Sigmoid colon (tissue), 7 donors: ENCODE measurements at places on chromosomes 11 and 22. TPM values are rescaled to one million over a fixed set of nuclear protein-coding genes. Genes with fewer than 3 reads are reported as not detected.
A peak's percentile ranks its signal among the peaks of the same experiment; 100 is the strongest.

GRCh38 chr11:117481885-117482284, 154.2 kb downstream of the CEP164 start:
- no peak for DNase-seq

DNA sequence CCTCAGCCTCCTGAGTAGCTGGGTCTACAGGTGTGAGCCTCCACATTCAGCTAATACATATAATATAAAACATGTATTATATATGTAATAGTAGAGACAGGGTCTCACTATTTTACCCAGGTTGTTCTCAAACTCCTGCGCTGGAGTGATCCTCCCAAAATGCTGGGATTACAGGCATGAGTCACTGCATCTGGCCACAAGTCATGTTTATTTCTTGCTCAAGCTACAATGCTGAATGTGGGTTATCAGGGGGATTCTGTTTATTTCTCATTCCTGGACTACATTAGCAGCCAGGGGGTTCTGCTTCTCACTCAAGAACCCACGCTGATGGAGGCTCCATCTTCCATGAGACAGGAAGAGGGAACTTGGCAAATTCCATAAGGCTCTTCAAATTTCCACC, 24.8 kb downstream of the FOLR3 start:
- no peak for DNase-seq

DNA sequence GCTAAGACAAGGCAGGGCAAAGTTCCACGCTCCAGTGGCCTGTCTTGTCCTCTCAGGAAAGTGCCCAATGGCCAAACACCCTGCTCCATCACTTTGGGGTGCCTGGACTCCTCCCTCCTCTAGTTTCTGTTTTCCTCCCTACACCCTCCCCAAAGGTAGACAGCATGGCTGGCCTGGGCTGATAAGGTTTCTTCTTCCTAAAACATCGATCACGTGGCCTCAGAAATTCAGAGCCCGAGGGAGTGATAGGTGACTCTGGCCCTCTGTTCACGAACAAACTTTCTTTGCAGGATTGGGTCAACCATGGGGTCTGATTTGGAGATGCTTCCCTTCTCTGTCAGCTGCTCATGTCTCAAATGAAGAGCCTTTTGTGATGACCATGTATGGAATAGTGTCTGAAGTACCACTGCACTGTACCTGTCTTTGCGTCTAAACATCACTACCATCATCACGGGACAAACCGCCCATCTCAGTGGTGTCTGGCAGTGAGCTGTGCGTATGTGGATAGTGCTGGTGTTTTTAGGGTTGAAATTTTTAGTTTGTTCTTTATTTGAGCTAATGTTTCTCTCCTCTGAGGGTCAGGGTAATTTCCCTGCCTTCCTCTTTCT, 6.1 kb downstream of the MICAL2 start:
- DNase-seq: no peak

DNA sequence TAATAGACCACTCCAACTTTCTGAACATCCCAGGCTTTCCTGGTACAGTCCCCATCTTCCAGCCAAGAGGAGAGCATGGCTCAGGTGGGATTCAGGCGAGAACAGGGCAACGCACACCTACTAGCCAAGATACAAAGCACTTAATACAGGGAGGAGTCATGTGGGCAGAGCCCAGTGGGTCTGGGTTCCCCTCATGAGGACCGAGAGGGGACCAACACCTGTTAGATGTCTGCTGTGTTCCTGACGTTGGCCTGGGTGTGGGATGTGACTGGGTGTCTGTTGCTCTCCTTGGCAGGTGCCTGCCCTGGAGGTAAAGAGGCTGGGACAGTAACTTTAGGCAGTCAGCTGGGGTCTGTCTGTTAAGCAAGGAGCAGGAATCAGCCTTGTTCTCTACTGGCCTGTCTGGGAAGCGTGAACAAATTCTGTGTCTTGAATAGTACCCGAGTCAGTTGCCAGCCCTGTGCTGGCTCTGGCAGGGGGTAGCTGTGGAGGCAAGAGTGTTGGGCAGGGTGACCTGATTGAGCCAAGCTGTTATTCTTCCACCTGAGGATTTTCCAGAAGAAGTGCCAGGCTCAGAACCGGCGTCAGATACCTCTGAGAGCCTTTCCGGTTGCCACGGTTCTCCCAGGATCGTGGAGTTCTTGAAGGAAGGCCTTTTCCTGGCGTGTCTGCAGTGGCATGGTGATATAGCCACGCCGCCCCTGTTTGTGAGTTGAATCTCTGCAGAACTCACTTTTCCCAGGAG, 56.3 kb downstream of the BCR start:
- no peak for DNase-seq

DNA sequence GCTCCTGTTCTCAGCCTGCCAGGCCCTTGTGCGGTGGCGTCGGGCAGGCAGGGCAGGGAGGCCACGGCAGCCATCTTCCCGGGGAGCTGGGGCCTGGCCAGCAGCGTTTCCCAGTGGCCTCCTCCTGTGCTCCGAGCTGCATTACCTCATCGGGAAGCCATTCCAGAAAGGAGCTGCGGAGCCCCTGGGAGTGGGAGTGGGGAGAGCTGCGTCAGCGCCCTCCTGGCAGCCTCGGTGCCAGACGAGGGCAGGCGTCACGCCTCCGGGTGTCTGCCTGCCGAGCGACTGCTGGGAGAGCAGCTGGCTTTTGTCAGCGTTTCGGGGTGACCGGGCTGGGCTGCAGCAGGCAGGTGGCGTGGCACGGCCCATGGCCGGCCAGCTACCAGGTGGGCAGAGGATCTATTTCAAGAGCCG, 30.9 kb upstream of the WNT7B start:
- peak; percentile 96 for DNase-seq

DNA sequence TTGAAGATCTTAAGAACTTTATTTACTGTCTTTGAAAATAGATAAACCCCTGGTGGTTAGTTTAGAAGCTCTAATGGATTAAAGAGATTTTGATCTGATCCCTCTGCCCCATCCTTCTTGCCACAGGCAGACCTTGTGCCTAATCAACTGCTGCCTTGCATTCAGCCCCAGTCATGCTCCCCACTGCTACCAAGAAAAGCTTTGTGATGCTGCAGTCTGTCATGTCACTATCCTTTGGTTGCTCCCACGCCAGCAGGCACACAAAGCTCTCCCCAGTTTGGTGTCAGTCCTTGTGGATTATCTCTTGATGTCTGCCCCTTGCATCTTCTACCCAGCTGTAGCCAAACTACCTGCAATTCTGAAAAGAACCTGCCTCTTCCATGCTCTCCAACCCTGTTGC, 112.2 kb downstream of the MTNR1B start:
- no peak for DNase-seq

DNA sequence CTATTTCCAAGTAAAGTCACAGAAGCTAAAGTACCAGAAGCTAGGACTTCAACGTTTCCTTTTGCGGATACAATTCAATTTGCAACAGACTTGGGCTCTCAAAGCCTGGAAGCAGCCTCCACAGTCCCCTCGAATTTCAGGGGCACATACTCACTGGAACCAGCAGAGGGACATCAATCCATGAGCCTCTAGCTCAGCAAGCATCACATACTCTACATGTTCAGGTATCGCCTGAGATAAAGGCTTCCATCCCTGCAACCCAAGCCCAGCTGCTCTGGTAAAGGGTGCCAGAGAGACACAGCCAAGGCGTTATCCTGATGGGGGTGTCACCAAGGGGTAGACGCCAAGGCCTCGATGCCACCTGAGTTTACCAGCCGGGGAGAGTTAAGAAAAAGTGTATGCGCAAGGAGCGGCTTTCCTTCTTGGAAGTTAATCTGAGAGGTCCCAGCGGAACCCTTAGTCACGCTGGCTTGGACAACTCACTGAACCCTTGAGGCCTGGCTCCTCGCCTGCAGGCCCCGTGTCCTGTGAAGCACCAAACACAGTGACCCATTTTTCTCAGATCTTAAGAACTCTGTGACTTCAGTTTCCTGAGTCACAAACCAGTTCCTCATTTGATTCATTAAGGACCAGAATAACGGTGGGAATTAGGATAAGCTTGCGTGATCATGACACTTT, 13.0 kb downstream of the LTO1 start:
- DNase-seq: no peak

GRCh38 chr11:76796511-76797198, 13.5 kb downstream of the TSKU start:
- peak; percentile 49 for DNase-seq

DNA sequence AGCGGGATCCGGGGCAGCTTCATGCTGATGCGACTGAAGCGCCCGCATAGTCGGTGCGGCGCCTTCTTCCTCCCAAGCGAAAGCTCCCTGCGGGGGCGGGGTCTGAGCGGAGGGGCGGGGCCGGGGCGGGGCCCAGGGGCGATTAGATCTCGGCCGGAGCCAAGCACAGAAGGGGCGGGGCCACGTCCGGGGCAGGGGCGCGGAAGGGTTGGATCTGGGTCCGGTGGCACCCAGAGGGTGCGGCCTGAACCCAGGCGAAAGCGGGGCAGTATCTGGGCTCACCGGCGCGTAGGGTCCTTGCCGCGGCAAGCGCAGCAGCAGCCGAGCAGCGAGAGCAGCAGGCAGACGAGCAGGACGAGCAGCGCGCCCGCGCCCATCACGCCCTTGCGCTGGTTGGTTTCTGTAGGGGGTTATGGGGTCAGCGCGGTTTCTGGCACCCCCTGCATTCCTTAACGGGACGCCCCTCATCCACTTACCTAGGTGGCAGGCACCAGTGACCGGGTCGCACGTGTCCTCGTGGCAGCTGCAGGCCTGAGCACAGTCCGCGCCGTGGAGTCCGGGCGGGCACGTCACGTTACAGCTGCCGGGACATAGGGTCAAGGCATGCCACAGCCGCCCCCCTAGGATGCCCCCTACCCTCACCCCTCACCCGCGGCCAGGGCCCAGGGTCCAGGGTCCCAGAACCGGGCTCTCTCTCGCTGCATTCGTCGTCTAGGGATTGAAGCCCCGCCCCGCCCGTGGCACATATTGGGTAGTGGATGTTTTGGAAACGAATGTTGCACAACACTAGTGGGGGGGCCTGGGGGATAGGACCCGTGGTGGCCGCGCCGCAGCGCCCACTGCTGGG, 8.1 kb downstream of the SCARF2 start:
- peak; percentile 67 for DNase-seq

GRCh38 chr11:111422494-111423249, 43.6 kb upstream of the POU2AF1 start:
- DNase-seq: peak; percentile 76

- peak; percentile 69 for DNase-seq
Observed at GRCh38 chr11:47552056-47552565, 821 bp downstream of the CELF1 start.

DNA sequence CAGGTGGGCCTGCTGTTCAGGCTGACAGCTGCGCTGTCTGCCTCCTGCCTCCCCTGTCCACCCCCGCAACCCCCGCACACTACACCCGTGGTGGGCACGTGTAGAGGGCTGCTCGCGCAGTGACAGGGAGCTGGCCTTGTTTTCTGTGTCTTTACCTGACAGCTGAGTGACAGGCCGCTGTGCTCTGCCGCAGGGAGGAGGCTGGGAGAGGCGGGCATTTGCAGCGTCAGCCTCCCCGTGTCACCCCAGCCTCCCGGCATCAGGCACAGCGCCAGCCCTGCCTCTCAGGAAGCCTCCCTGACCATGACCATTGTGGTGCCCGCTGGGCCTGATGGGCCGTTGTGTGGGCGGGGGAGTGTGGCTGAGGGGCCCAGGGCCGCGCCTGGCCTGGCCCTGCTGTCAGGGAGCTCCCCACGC, 32.0 kb upstream of the RELT start:
- DNase-seq: peak; percentile 83

GRCh38 chr11:1728301-1728700, 22.1 kb downstream of the IFITM10 start:
- DNase-seq: no peak

DNA sequence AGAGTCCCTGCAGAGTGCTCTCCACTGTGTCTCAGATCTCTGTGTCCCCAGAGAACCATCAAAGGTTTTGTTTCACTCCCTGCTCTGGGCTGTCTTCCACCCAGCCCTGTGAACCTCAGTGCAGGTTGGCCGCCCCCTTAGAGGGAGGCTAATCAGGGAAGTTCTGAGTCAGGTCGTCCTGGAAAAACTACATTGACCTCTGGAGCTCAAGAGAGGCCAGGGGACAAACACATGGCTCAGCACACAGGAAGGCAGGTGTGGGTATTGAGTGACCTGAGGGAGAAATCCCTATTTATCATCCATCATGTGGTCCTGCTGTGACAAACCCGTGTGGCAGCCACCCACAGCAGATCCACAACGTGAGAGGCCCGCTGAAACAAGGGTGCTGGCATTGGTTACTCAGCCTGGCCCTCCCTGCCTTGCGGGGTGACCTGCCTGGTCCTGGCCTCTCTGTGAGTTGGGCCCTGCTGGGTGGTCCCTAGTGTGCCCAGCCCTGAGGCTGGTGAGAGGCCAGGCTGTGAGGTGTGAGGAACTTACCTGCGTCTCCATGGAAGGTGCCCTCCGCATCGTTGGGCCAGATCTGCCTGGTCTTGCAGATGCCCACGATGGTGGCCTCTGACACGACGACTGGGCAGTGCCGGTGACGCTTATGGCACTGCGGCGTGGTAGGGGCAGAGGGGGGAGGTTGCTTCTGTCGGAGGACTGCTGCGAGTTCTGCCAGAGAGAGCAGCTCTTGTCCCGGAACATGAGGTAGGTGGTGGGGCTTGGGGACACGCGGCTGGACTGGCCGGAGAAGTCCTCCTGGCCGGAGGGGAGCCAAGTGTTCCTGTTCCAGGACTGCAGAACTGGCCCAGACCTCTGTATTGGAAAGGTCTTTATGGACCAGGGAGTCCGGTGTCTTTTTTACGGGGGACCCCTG, 669 bp upstream of the BCR start:
- DNase-seq: peak; percentile 78

- DNase-seq: no peak
Observed at GRCh38 chr22:42646569-42647525, 2.3 kb downstream of the CYB5R3 start.

- no peak for DNase-seq
Observed at GRCh38 chr11:39145346-39145745, 2314.1 kb downstream of the LRRC4C start.

- no peak for DNase-seq
Observed at GRCh38 chr11:36248436-36248835, 40.8 kb downstream of the COMMD9 start.

BATF2 gene
- 3.2 TPM for total RNA-seq

MS4A4A gene
- total RNA-seq: 35.4 TPM

MRGPRX4 gene
- total RNA-seq: not detected

OR5B21 gene
- not detected for total RNA-seq

OSBP2 gene
- total RNA-seq: 1.8 TPM

ANGPTL5 gene
- not detected for total RNA-seq

FOLR3 gene
- not detected for total RNA-seq

OR2AG2 gene
- total RNA-seq: not detected

MTFP1 gene
- 2.9 TPM for total RNA-seq

BARX2 gene
- total RNA-seq: not detected
